ENCODE measurements at places on chromosomes 16 and 17.

GRCh38 chr16:81552743-81553079, 108.1 kb downstream of the CMIP start:
- DNase-seq = no peak

GRCh38 chr16:77308163-77308561, 109.0 kb downstream of the SYCE1L start:
- no peak for DNase-seq

- DNase-seq = no peak
These were observed 13.7 kb downstream of the N4BP1 start for GRCh38 chr16:48596326-48596725.

DNA sequence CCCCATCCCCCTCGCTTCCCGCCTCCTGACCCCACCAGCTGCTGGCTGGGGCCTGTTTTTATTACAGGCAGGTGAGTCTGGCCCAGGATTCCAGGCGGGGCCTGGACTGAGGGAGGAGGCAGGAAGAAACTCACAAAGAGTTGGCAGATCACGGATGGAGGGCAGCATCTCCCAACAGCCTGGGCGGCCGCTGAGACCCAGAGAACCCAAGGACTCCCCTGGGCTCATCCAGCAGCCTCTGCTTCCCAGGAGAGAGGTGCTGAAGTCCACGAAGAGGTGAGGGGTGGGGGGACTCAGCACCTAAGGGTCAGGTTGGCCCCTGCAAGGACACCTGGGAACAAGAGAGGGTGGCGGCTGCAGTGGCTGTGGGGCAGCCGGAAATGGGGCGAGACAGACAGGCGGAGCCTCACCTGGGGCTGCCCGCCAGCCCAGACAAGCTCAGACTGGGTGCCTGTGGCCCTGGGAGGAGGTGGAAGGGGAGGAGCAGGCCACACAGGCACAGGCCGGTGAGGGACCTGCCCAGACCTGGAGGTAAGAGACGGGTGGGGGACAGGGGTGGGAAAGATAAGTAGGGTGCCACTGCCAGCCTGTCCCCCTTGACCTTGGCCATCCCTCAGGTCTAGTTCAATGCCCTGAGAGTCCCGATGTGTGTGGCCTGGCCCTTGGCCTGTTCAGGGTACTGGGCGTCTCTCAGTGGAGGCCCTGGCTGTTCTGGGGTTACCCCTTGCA, 8.7 kb upstream of the ADGRG1 start:
- DNase-seq = no peak

- DNase-seq = no peak
These were observed 21.9 kb downstream of the DNAI2 start for GRCh38 chr17:74295625-74296547.

DNA sequence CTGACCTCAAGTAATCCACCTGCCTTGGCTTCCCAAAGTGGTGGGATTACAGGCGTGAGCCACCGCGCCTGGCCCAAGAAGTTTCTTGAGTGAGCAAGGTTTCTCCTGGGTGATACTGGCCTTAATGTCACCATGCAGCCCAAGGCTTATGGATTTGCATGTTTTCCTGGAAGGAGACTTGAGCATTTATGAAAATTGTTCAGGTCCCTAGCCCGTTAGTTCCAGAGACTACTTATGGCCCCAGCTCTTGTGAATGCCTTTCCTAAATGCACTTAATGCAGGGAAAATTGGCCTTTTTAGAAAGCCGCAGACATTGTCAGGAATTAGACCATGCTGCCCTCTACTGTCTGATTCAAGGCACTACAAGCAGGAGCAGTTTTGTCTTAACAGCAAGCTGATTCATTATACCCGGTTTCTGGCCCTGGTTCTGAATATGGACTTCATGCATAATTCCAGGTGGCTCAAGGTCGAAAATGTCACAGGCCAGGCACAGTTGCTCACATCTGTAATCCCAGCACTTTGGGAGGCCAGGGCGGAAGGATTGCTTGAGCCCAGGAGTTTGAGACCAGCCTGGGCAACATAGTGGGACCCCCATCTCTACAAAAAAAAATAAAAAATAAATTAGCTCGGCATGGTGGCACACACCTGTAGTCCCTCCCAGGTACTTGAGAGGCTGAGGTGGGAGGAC, 91.3 kb downstream of the SNX29 start:
- peak; percentile 83 for DNase-seq

DNA sequence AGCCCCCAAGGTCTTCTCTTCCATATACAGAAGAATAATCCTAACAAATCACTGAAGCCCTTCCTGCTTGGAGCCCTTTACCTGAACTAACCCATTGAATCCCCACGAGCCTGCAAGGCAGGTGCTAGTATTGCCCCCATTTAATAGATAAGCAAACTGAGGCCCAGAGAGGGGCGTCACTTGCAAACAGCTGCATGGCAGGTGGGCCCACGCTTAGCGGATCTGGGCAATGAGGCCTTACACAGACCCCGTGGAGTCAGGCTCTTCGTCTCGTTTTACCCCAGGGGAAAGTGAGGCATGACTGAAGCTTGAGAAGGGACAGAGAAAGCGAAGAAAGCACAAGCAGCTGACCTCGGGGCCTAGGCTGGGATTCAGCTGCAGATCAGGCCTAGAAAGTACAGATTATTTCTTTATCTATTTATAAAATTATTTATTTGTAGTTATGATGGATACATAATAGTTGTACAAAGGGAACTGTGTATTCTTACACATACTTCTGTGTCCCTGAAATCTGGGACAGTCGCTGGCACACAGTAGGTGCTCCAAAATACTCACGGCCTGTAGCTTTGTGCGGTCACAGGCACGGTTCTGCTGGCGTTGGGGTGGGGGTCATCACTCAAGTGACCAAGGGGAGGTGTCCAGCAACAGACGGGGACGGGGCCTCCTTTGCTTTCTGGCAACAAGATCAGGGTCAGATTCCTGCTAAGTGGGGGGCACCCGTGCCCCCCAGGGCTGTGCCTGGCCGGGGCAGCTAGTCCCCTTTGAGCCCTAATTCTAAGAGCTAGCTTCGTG, 223.2 kb upstream of the GSE1 start:
- no peak for DNase-seq

DNA sequence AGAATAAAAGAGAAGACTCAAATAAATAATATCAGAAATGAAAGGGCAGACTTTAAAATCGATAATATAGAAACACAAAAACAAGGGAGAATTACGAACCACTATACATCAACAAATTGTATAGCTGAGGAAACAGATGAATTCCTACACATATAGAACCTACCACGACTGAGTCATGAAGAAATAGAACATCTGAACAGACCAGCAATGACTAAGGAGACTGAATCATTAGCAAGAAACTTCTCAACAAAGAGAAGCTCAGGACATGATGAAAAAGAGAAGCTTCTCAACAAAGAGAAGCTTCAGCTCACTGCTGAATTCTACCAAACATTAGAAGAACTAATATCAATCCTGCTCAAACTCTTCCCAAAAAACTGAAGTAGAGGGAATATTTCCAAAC, 255.9 kb downstream of the CEP112 start:
- no peak for DNase-seq

DNA sequence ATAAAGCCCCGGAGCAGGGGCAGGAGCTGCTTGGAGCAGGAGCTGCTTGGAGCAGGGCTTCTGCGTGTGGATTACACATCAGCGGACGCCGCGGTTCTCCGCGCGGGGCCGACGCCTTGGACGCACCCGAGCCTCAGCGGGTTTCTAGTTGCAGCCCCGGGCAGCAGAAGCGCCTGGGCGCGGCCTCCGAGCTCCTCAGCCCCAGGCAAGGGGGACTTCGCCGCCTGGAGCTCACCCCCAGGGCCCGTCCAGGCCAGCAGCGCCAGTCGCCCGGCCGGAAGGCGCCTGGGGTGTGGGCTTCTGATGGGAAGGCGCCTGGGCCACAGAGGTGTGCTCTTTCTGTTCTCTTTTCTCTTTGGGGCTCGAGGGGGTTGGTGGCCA, 6.3 kb downstream of the FOXF1 start:
- no peak for DNase-seq

DNA sequence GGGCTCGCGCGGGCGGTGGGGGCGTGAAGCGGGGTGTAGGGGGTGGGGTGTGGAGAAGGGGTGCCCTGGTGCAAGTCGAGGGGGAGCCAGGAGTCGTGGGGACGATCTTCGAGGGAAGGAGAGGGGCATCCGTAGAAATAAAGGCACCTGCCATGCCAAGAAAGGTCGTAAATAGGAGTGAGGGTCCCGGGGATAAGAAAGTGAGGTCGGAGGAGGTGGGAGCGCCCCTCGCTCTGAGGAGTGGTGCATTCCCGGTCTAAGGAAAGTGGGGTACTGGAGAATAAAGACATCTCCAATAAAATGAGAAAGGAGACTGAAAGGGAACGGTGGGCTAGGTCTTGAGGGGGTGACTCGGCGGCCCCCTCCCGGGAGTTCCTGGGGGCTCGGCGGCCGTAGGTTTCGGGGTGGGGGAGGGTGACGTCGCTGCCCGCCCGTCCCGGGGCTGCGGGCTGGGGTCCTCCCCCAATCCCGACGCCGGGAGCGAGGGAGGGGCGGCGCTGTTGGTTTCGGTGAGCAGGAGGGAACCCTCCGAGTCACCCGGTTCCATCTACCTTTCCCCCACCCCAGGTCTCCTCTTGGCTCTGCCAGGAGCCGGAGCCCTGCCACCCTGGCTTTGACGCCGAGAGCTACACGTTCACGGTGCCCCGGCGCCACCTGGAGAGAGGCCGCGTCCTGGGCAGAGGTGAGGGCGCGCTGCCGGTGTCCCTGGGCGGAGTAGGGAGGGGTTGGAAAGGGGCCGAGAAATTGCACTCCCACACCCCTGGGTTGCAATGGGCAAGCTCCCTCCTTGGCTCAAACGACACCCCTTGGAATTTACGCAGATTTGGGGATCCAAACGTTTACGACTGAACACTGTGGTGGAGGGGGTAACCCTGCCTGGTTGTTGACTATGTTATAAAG, 888 bp downstream of the CDH1 start:
- DNase-seq = no peak

- no peak for DNase-seq
These were observed 34.0 kb downstream of the TMEM132E start for GRCh38 chr17:34613064-34614019.

DNA sequence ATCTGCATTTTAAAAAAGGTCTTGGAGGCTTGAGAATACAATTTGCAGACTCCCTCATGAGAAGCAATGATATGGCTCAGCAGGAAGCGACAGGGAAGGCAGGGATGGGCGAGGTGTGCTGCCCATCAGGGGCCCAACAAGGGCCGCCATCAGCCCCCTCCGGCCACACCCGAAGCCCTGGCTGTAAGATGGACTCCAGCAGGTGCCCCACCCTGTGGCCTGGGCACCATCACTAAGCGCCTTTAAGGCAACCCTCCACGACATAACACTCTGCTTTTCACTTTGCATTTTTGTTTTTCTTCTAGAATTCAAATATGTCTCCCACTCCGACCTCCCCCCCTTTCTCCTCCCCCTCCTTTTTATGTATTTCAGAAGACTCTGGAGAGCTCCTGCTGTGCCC, 52.2 kb upstream of the RCVRN start:
- DNase-seq = no peak

DNA sequence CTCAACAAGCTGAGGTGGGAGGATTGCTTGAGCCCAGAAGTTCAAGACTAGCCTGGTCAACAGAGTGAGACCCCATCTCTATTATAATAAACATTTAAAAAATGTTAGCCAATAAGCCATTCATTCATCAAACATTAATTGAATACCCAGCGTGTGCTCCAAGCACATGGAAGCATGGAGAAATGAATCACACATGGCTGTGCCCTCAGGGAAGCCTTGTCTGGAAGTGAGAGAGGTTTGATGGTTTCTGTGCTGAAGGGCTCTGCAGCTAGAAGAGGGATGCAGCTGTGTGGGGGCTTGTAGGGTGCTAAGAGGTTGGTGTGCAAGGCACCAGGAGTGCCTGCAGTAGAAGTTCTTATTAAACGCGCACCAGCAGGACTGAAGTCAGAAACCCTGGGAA, 11.2 kb downstream of the CYB5D2 start:
- no peak for DNase-seq

DNA sequence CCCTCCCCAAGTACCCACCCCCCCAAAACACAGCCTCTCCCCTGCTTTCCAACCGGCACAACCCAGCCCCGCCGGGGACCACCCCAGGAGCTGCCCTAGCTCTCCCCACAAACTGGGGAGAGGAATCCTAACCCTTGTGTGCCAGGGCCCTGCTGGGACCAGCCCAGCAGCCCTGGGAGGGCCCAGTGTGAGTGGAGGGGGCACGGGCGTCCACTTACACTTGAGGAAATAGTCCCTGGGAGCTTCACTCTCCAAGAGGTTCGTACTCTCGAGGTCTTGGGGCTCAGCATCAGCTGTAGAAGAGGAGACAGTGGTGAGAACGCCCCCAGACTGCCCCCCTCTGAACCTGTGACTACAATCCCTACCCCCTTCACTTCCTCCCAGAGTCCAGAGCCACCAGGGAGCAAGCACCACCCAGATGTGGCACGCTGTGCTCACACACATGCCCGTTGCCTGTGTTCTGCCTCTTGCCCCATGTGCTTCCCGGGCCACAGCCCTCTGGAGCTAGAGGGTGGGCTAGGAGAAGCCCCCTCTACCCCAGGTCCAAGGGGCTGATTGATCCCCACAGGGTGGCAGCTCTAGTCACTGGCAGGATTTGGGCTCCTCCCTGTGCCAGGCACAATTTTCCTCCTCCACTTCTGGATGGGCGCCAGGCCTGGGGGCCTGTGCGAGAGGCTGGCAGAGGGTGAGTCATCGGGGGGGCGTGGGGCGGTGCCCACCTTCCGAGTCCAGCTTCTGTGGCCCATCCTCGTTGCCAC, 3.0 kb downstream of the TRIM47 start:
- no peak for DNase-seq

DNA sequence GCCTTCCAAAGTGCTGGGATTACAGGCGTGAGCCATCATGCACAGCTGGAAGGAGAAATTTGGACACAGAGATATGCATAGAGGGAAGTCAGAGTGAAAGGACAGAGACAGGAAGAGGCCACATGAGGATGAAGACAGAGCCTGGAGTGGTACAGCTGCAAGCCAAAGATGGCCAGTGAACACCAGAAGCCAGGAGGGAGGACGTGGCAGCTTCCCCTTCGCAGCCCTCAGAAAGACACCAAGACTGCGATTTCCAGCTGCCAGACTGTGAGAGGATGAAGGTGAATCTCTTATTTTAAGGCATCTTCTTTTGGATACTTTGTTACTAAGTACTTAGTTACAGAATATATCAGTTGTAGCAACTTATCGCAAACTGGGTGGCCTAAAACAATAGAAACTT, 60.5 kb upstream of the PLCG2 start:
- no peak for DNase-seq

All from fibroblast of the conjunctiva (primary cell).